Cerebellar nuclear complex (tissue), 1 donor: ENCODE measurements at places on chromosomes 12 and 14.

DNA sequence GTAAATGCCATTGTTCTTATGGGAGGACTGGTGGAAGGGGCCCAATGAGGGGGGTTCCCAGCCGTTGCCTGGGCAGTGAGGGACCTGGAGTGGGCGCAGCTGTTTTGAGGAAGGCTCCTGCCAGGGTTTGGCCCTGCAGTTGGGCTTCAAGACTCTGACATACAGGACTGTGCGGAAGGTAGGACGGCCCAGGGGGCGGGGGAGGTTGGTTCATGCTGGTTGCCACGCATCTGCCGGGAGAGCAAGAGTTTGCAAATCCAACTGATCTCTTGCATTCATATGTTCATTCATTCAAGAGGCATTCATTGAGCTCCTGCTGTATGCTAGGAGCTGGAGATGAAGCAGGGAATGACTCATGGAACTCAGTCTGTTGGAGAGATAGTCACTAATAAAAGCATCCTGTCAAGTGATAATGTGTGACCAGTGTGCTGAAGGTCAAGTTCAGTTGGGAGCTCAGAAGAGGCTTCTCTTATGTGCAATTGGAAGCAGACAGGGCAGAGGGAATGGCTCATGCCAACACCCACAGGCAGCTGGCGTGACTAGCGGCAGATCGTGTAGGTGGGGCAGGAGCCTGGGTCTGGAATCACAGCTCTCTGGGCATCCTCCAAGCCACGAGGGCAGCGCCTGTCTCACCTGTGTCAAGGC is 7.8 kb downstream of the SH2B3 start:
- no peak for DNase-seq

- DNase-seq, result no peak
These were observed 215.6 kb upstream of the ATP2B1 start for GRCh38 chr12:89924191-89924590.

DNA sequence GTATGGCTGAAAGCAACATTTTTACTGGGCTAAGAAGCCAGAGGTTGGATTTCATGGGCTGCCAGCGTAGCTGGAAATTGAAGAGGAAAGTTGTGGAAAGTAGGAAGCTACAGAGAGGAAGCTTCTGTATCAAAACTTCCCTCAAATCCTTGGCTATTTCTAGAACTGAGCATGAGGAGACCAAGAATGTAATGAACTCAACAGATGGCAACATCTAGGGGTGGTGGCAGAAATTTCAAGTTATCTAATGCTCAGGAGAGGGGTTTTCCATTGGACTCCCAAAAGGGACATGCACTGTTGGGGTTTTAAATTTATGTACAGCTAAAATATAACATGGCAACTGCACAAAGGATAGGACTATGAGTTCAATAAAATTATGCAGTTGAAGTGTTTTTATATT is 151.3 kb downstream of the DHRS2 start:
- DNase-seq, result no peak

DNA sequence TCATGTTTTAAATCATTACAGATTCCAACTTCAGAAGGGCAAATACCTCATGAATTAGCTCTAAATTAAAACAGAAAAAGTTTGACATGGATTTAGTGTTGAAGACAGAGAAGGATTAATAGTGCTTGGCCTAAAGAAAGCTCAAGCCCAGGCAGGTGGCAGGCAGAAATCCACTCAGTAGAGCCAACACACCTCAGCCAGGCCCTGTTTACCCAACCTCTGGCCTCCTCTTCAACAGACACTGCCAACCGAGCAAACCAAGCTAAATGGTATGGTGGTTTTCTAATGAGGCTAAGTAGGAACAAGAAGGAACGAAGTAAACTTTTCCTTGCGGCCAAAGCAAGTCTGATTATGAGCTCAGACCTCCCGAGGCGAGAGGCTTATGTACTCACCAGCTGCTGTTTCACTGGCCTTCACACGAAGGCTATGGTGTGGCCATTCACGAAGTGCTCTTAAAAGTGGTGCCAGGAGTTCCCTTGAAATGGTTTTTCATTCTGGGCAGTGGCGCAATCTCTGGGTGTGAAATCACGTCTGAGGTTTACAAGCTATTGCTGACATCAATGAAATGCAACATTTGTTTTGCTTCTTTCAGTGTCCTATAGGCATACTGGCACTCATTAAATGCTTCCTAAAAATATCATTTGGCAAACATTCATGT is 124.1 kb upstream of the LGR5 start:
- no peak for DNase-seq
